ENCODE measurements at places on chromosomes 5 and 9. TPM values are rescaled to one million over a fixed set of nuclear protein-coding genes. Genes with fewer than 3 reads are reported as not detected.

ORM2 gene
- total RNA-seq, result not detected

PRELID2 gene
- 55.0 TPM for total RNA-seq

IL17B gene
- total RNA-seq, result 7.1 TPM

AQP7 gene
- not detected for total RNA-seq

CORO2A gene
- 5.3 TPM for total RNA-seq

TMEM171 gene
- 1.6 TPM for total RNA-seq

PPIC gene
- total RNA-seq, result 31.6 TPM

PLAC8L1 gene
- not detected for total RNA-seq

PCDHA9 gene
- total RNA-seq, result 4.6 TPM

ACO1 gene
- 27.5 TPM for total RNA-seq

SLC46A2 gene
- total RNA-seq, result not detected

C9orf50 gene
- 0.71 TPM for total RNA-seq

FOXD4L6 gene
- total RNA-seq, result not detected

DROSHA gene
- total RNA-seq, result 113 TPM

LRRC19 gene
- total RNA-seq, result not detected

ADAMTS13 gene
- total RNA-seq, result 5.1 TPM

INSL6 gene
- total RNA-seq, result not detected

TAF11L5 gene
- not detected for total RNA-seq

LCN6 gene
- total RNA-seq, result not detected

ZDHHC11 gene
- total RNA-seq, result 10.3 TPM

CLIC3 gene
- total RNA-seq, result 1.1 TPM

MAML1 gene
- total RNA-seq, result 33.5 TPM

UNC13B gene
- total RNA-seq, result 56.1 TPM

FAM221B gene
- not detected for total RNA-seq

FNBP1 gene
- total RNA-seq, result 62.3 TPM

SLC4A9 gene
- not detected for total RNA-seq

Measured in camera-type eye (tissue), 1 donor.